ENCODE measurements at places on chromosomes 16 and 17. TPM values are rescaled to one million over a fixed set of nuclear protein-coding genes. Genes with fewer than 3 reads are reported as not detected.

DNA sequence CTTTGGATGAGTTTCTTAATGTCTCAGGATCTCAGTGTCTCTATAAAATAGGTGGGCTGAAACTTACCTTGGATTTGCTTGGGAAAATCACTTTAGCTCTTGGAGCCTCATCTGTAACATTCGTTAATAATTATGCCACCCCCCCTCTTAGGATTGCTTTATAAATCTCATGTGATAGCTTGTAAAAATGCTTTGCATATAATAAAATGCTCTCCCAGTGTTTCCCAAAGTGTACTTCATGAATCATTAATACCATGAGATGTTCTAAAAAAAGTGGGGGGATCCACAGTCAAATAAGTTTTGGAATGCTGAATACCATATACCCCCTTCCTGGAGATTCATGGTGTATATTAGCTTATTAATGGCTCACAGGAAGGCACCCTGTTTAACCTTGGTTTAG is 5.2 kb downstream of the KRT39 start:
- ATAC-seq: no peak

- no peak for ATAC-seq
Observed at GRCh38 chr16:82313754-82314153, 143.7 kb upstream of the MPHOSPH6 start.

GRCh38 chr17:29159306-29159860 is 20.8 kb downstream of the MYO18A start:
- no peak for ATAC-seq

Gene ZPBP2
- total RNA-seq: 0.67 TPM

- no peak for ATAC-seq
Observed at GRCh38 chr17:47604598-47604927, 45.2 kb upstream of the KPNB1 start.

Gene PYY
- not detected for total RNA-seq

Gene ABCC6
- total RNA-seq: 0.24 TPM

Gene TUBB3
- total RNA-seq: 0.74 TPM

Gene PABPN1L
- not detected for total RNA-seq

- ATAC-seq: no peak
Observed at GRCh38 chr17:69874175-69874670, 200.8 kb upstream of the KCNJ16 start.

Gene EXOC3L1
- 0.37 TPM for total RNA-seq

DNA sequence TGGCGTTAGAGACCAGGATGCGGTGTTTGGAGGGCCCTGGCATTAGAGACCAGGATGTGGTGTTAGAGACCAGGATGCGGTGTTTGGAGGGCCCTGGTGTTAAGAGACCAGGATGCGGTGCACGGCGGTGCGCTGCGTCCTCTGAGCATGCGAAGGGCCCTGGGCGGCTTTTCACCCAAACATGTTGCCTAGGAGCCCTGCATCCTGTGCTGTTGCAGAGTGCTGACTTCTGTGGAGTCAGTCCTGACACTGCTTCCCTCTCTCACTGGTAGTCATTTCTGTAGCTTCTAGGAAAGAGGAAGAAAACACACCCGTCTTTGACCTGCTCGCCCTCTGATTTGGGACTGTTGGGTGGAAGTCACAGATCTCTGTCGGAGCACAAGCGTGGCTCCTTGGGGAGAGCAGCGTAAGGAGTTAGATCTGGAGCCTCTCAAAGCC is 141.2 kb downstream of the LAT start:
- ATAC-seq: no peak

- ATAC-seq: no peak
Observed at GRCh38 chr17:4233668-4234258, 30.0 kb downstream of the ANKFY1 start.

DNA sequence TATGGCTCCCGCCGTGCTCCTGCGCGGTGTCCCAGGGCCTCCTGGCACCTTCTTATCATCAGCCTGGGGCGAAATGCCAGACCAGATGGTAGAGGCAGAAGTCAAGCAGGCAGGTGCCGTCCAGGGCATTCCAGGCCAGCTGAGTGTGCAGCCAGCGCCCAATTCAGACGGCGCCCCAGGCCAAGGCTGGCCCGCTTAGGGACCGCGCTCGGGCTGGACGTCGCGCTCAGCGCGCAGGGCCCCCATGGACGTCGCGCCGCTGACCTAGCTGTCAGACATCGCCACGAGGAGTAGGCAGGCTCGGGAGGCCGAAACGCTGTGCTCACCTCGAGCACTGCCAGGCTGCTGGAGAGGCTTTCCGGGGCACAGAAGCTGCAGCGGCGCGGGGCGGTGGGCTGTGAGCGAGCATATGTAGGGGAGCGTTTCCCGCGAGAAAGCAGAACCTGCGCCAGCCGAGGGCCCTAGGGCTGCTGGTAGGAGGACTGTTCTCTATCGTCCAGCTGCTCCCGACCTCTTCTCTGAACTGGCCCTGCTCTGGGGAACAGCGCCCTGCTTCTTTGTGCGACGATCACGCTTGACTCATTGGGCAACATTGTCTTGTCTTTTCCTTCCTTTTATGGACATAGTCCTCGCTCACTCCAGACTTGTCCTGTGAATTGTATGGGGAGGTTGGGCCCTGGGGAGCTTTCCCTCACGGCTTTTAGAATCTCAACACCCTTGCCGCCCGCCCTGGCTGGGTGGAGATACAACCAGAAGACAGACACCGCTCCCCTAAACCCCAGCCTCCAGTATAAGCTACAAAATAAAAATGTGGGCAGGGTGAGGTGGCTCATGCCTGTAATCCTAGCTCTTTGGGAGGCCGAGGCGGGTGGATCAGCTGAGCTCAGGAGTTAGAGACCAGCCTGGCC is 8.4 kb upstream of the CA4 start:
- no peak for ATAC-seq

GRCh38 chr17:21201298-21201595 is 12.7 kb downstream of the TMEM11 start:
- ATAC-seq: no peak

Gene ZG16B
- 5.7 TPM for total RNA-seq

Data from activated T-helper 17 cell treated with anti-CD3 and anti-CD28 coated beads, Interleukin-2, amount 50 U/mL, for 72 hours (primary cell).